ENCODE measurements at places on chromosomes 1 and 21.

- DNase-seq: no peak
Measured at GRCh38 chr1:20376880-20377494, 86.3 kb downstream of the VWA5B1 start.

GRCh38 chr1:116806671-116807070 lies 52.4 kb downstream of the CD2 start:
- DNase-seq: no peak

- DNase-seq: no peak
Measured at GRCh38 chr1:182603646-182604174, 479 bp downstream of the RGS16 start.

- DNase-seq: no peak
Measured at GRCh38 chr1:167716000-167716271, 5.8 kb upstream of the MPZL1 start.

DNA sequence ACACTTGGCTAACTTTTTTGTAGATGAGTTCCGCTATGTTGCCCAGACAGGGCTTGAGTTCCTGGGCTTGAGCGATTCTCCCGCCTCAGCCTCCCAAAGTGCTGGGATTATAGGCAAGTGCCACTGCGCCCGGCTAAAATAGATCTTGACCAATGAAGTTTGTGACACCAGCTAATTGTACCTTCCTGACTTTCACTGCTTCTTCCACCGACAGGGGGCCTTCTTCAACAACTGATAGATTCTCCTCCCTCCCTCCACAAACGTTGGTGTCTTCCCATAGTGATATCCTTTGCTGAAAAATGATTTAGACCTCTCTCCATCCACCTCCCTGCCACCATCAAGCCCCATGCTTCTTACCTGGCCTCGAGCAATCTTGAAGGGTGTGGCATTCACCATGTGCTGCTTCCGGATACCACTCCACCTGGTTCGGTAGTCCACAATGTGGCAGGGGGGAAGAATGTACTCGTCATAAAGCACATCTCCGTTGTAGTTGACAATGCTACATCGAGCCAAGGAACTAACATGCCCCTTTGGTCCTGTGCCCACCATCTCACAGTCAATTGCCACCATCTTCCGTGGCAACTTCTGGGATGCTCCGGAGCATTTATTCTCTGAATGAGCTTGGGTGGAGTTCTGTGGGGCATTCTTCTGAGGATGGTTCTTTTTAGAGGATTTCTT lies 1.6 kb upstream of the METTL25B start:
- DNase-seq: no peak

- DNase-seq: no peak
Measured at GRCh38 chr1:152112101-152112884, 3.0 kb downstream of the TCHH start.

DNA sequence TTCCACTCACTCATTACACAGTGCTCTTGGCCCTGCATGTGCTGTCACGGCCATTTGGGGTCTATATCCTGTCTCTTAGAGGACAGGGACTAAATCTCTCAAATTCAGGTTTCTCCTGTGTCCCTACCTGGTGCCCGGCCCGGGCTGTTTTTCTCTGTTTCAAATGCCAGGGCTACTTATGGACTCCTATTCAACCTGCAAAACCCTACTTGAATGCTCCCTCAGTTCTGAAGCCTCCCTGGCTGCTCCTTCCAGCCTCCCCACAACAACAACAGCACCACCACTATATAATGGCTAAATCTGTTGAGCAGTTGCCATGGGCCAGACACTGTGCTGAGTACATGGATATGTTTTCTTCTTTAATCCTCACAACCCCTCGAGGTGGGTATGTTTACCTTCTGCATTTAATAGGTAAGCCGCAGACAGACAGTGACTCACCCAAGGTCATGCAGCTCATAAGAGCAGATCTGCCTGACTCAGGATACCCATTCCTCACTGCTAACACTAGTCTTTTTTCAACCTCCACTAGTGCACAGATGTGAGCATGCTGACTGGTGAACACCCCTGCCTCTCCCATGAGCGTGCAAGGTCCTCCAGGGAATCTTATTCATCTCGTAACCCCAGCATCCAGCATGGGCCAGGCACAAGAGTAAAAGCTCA lies 29.9 kb downstream of the DHRS3 start:
- DNase-seq: no peak

GRCh38 chr1:2801535-2802291 lies at the start of gene TTC34:
Gene TTC34 (minus strand): TSS chr1:2801693. CDS start chr1:2800827, 866 bp downstream.
- no peak for DNase-seq

DNA sequence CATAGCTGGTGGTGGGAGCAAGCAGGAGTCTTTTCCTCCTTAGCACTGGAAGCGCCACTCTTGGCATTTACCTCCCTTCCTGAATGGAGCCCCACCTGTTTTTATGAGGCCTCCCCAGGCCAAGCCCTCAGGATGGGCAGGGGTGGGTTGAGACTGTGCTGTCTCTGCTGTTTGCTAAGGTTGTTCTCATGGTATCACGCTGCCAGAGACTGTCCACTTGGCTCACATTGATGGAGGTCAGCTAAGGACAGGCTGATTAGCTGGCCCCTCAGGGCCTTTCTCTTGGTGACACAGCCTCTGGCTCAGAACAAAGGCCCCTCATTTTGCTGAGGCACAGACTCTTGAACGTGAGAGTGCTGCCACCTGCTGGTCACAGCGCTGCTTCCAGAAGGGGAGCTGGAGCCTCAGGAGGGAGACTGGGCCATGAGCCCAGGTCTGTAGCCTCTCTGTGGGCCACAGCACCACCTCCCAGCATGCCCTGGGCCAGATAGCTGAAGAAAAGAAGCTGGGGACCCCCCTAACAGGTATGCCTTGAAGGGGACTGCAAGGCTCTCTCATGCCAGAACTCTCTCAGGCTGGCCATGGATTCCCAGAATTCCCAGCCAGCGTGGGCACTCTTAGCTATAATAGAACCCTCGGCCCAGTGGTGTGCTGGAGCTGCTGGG lies 85.6 kb downstream of the CD58 start:
- DNase-seq: peak; percentile 91

DNA sequence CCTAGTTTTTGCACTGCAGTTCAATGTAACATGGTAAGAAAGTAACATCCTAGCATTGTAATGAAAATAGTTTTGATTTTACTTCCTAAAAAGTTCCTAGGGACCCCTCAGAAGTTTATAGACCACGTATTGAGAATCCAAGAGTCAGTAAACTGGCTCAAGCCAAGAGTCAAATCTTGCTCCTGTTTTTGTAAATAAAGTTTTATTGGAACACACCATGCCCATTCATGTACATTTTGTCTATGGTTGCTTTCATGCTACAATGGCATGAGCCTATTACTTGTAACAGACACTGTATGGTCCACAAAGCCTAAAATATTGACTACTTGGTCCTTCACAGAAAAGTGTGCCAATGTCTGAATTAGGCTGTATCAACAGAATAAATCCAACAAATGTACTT lies 301.0 kb downstream of the LMO4 start:
- no peak for DNase-seq

All from type B pancreatic cell (in vitro differentiated cells).